Muscle of leg (tissue), 16 donors: ENCODE measurements at places on chromosomes 5 and 9.

- no peak for DNase-seq
These were observed 54.2 kb upstream of the AKNA start for GRCh38 chr9:114442022-114442421.

GRCh38 chr9:134894136-134894860, 13.7 kb downstream of the FCN2 start:
- no peak for DNase-seq

DNA sequence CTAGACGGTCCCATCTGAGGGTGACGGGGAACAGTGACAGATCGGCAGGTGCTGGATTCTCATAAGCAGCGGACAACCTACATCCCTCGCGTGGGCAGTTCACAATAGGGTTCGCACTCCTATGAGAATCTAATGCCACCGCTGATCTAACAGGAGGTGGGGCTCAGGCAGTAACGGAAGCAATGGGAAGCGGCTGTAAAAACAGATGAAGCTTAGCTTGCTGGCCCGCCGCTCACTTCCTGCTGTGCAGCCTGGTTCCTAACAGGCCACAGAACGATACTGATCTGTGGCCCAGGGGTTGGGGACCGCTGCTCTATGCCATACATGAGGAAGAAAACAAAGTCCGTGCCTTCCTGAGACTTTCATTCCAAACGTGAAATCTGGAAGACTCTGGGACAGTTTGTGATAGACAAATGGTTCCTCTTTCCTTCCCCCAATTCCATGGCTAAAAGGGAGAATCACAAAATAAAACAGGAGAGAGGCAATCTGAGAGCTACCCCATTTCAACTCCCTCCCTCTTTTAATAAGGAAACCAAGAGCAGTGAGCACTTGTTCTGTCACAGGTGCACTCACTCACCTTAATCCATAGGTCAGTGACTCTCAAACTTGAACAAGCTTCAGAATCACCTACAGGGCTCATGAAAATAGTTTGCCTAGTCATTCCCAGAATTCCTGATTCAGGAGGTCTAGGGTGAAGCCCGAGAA, 12.1 kb downstream of the PDCL start:
- peak; percentile 46 for DNase-seq

DNA sequence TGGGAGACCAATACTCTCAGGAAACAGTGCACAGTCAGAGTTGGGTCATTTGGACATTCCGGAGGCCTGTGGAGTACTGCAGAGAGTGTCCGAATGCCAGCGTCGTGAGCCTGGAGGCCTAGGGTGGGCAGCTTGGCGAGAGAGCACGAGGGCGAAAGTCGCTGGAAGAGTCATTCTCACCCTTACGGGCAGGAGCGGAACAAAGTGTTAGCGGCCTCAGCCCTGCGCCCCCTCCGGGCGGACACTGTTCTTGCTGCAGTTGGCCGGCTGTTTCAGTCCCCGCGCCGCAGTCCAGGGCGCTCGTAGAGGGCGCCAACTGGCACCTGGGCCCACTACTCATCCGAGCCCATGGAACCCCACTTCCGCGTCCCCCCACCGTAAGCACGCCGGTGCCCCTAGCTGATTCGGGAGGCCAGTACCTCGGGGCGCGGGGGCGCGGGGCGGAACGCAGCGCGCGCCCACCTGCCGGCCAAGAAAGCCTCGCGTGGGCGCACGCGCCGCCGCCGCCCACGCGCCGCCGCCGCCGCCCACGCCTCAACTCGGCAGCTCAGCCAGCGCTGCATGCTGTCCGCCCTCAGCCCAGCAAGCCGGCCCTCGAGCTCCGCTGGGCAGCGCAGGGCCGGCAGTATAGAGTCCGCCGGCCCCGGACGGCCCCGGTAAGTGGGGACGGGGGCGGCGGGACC, 99.7 kb upstream of the CCL21 start:
- DNase-seq: peak; percentile 4

- peak; percentile 92 for DNase-seq
These were observed 19.2 kb downstream of the MARCHF3 start for GRCh38 chr5:127011153-127011552.

DNA sequence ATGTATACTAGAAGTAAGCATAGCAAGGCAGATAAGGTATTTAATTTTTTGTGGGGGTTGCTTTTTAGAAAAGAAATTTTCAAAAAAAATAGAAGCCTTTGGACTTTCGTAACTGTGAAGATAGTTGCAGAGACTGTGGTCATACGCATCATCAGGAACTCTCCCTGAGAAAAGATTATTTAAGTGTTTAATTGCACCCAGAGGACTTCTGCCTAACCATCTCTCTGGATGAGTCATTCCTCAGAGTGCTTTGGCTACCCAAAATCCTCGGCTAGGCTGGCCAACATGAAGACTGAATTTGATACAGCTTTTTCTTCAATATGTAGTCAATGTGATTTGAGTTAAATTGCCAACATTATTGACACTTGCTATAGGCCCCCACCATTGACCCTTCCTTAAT, 296.4 kb downstream of the TLR4 start:
- no peak for DNase-seq

GRCh38 chr5:148386041-148386440, 2.3 kb downstream of the FBXO38 start:
- DNase-seq: no peak

DNA sequence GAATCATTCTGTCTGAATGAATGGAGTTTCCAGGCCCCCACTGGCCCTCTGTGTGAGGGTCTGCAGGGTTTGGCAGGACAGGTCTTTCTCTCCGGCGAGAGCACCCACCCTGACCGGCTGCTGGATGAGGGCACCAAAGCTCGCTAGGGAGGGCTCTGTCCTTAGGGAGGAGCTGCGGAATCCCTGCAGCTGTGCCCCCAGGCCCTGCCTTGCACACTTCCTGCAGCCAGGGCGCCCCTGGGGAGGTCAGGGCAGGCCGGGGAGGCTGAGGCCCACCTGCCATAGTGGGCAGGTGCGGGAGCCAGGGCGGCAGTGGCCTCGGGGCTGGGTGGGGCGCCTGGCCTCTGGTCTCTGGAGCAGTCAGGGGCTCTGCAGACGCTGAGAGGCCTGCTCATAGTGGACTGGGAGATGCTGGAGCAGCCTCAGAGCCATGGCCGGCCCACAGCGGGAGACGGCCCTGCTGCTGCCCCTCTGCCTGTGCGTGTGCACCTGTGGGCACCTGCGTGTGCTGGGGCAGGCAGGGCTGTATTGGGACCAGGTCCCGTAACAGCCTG, 36.1 kb downstream of the EXOC3 start:
- no peak for DNase-seq

DNA sequence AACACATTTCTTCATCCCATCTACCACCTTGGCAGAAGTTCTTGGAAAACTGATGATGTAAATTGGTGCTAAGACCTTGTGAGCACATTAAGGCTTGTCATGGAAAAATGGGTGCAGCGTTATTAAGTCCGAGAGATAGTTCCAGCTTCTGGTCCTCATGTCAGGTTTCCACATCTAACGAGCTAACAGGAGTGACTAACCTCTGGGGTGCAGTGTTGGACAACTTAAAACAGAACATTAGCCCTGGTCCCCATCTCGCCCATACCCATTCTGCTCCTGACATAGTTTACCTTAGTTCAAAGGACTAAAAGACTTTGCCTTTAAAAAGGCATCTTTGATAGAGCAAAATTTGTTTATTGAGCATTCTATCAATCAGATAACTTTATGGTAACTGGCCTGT, 128.0 kb downstream of the SLC1A3 start:
- peak; percentile 63 for DNase-seq

GRCh38 chr5:95042037-95042436, 242.9 kb downstream of the MCTP1 start:
- no peak for DNase-seq

DNA sequence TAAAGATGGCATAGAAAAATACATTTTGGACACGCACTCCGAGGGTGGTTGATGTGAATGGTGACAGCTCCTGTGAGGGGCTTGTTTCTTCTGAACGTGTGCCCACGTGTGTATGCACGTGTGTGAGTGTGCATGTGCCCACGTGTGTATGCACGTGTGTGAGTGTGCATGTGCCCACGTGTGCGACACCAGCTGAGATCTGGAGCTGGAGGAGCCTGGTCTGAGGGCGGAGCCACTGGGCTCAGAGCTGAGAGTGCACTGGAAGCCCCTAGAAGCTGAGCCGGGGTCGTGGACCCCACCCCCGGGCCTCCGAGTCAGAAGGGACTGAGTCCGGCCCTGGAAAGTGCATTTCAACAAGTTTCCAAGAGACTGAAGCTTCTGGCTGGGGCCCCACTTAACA, 282.5 kb upstream of the IRX4 start:
- no peak for DNase-seq

- no peak for DNase-seq
These were observed 36.2 kb upstream of the UGCG start for GRCh38 chr9:111860443-111860842.

- DNase-seq: no peak
These were observed 4.0 kb downstream of the SNX30 start for GRCh38 chr9:112754578-112754977.

GRCh38 chr9:77562019-77562748, 85.9 kb downstream of the GNA14 start:
- DNase-seq: no peak

DNA sequence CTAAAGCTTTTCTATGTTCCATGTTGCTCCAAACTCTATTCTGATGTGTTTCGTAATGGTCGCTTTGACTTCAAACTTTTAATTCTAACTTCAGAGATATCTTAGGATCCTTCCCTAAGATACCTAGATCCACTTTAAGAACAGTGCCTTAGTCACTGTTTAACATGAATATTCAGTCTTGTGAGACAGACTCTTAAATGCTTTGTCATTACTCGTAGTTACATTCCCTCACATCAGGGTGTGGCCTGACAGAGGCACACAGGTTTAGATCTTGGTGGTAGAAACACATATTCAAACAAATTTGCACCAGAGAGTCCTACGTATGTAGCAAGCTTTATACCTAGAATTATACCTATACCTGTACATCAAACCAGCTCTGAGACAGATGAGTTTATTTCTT, 687.0 kb upstream of the C9orf72 start:
- DNase-seq: no peak

DNA sequence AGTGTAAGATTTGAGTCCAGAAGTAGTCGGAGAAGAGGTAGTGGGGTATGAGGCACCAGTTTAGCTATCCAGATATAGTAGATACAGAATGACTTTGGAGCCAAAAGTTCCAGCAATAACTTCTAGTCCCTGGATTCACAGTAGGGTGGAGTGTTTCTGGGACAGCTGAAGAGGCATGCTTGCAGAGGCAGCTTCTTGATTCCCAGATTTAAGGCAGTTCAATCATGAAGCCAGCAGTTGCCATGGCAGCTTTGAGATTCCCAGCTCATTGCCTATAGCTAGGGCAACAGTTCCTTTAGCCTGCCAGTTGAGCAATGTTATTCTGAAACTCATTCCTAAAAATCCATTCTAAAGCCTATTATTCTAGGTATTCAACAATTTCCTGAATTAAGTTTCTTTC, 79.2 kb downstream of the LIX1 start:
- DNase-seq: peak; percentile 28

DNA sequence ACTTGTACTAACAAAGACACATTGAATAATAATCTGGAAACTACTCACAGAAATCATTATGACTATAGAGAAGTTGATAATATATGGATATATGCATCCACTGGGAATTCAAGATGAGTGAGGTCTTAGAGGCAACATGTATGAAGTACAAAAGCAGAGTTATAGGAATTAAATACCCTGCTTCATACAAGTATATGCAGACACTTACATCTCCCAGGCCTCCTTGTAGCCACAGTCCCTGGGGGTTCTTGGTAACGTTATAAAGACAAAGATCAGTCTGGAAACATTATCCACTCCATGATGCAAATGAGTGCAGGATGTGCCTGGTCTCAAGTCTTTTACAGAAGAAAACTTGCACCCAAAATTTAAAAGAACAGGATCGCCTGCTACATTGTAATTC, 92.4 kb upstream of the ANXA1 start:
- peak; percentile 21 for DNase-seq

GRCh38 chr5:53360811-53361210, 119.6 kb upstream of the FST start:
- DNase-seq: peak; percentile 54

GRCh38 chr9:93598647-93599241, 22.4 kb downstream of the PHF2 start:
- peak; percentile 65 for DNase-seq

DNA sequence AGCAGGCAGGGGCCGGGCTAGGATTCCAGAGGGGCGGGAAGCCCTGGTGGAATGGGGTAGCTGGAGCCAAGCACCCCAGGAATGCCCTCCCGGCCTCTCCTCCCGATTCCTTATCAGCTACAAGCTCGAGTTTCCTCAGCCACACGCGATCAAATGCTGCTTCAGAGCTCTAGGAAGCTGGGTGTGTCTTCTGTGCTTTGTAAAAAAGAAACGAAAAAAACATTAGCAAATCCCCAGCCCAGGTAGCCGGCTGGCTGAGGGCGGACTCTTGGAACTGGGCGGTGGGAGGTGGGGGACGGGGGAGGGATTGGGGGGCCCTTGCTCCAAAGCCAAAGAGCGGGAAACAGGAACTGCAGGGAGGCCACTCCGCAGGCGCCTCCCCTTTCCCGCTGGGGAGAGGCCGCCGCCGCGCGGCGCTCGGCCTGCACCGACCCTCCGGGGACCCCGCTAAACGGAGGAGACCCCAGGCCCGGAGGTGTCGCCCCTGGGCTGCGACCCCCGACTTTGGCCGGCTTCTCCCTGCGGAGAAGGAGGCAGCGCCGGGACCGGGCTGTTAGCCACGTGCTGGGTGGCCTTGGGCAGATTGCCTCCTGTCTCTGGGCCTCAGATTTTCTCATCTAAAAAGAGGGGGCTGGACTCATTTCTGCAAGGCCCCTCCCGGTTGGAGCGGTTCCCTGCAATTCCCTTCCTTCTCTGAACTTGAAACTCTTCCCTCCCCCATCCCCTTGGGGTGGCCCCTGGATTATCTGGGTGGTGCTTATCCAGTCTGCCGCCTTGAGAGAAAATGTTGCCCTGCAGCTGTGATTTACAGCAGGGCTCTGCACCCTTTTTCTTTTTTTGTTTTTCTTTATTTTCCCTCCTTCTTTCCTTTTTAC, 40.9 kb upstream of the FABP6 start:
- DNase-seq: peak; percentile 89

DNA sequence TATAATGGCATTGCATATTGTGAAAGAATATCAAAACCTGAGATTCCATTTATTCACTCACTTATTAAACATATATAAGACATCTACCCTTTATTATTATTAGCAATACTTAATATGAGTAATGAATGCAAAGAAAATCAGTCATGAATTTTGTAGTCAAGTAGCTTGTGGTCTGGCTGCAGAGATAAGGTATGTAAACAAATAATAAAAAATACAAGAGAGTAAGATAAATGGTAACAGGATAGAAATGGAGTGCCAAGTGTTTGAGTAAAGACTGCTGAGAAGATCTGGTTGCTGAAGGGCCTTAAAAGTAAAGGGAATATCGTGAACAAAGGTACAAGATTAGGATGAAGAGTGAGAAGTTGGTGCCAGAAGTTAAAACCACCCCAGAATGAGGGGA, 18.4 kb downstream of the TRIM32 start:
- no peak for DNase-seq

- no peak for DNase-seq
These were observed 1.6 kb upstream of the PRDM6 start for GRCh38 chr5:123087173-123088030.

- DNase-seq: no peak
These were observed 9.9 kb upstream of the SHOC1 start for GRCh38 chr9:111804636-111805035.

GRCh38 chr9:104608336-104608735, 2.9 kb upstream of the OR13C2 start:
- DNase-seq: no peak
